ENCODE measurements at places on chromosomes 1 and 21. TPM values are rescaled to one million over a fixed set of nuclear protein-coding genes. Genes with fewer than 3 reads are reported as not detected.

Gene TAL1
- not detected for total RNA-seq

Gene OR2T33
- not detected for total RNA-seq

Gene APOBEC4
- not detected for total RNA-seq

Gene RAB42
- total RNA-seq: 2.7 TPM

Gene CFAP141
- total RNA-seq: not detected

Gene SH3D21
- total RNA-seq: 2.8 TPM

Gene IL22RA1
- 9.6 TPM for total RNA-seq
